Tongue (tissue), 3 donors: ENCODE measurements at places on chromosomes 4 and X. TPM values are rescaled to one million over a fixed set of nuclear protein-coding genes. Genes with fewer than 3 reads are reported as not detected.

DNA sequence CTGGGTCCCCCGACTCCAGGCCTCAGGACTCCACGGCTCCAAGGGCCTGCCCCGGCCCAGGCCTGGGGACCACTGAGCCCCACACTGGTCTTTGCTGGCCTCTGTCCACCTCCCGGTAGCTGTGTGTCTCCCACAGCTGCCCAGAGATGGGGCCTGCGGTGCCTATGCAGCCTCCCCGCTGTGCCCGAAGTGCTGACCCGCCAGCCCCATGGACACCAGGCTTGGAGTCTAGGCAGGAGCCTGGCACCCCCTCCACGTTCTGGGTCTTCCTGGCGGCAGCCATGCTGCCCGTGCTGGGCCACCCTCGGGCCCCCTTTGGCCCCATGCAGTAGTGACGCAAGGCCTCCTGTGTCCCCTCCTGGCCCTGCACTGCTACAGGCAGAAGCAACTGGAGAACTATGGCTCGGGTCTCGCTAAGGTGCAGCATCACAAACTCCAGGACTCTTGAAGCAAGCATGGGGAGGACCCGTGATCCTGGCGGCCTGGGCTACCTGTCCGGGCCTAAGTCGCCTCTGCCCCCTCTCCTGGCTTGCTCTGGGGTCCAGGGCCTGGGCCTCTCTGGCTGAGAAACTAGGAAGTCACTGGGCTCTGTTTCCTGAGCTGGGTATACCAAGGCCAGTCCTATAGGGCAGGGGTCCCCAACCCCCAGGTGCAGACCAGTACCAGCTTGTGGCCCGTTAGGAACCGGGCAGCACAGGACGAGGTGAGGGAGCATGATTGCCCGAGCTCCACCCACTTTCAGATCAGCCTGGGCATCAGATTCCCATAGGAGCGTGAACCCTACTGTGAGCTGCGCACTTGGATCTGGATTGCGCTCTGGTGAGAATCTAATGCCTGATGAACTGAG, 917 bp downstream of the MYL5 start:
- peak; percentile 17 for DNase-seq

GRCh38 chr4:83108101-83108861, 6.2 kb downstream of the PLAC8 start:
- DNase-seq = no peak

GRCh38 chr4:1403591-1404572, 2.4 kb downstream of the NKX1-1 start:
- no peak for DNase-seq

The GBA3 gene
- total RNA-seq = not detected

- no peak for DNase-seq
These were observed 71.9 kb downstream of the WDFY3 start for GRCh38 chr4:84894621-84895020.
